ENCODE measurements at places on chromosomes 1 and 21. TPM values are rescaled to one million over a fixed set of nuclear protein-coding genes. Genes with fewer than 3 reads are reported as not detected.

GRCh38 chr1:27011058-27011764 is 1.4 kb downstream of the TENT5B start:
- no peak overlapping the region for H3K27ac ChIP-seq
- no peak overlapping the region for H3K4me3 ChIP-seq
- H3K27me3 ChIP-seq, result no peaks in the 10 kb centered on the region
- no peaks in the 10 kb centered on the region for H3K4me1 ChIP-seq
- DNase-seq, result no peak

- no peaks in the 10 kb centered on the region for H3K27me3 ChIP-seq
- H3K36me3 ChIP-seq, result no peaks in the 10 kb centered on the region
- no peak for DNase-seq
- H3K4me1 ChIP-seq, result no peaks in the 10 kb centered on the region
- no peak overlapping the region for H3K27ac ChIP-seq
Observed at GRCh38 chr1:234699795-234700665, 90.1 kb upstream of the IRF2BP2 start.

DNA sequence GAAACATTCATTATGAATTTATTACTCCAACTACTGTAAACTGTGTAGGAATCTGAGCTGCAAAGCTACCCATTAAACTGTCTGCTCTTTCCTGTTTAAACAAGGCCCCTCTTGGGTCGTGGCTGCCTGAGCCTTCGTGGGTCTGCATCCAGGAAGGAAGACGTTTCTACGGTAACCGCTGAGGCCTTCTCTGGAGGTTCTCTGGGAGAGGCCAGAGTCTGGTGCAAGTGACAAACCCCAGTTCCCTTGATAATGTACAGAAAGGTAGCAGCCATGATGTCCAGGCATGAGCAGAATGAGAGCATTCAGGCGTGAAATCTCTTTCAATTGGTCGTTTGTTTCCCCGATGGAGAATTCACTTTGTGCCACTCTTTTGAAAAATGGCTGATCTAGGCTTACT is 350.2 kb downstream of the PLPP3 start:
- DNase-seq, result no peak
- H3K27ac ChIP-seq, result no peak overlapping the region
- no peak overlapping the region for H3K4me3 ChIP-seq
- no peaks in the 10 kb centered on the region for H3K27me3 ChIP-seq
- no peaks in the 10 kb centered on the region for H3K4me1 ChIP-seq

DNA sequence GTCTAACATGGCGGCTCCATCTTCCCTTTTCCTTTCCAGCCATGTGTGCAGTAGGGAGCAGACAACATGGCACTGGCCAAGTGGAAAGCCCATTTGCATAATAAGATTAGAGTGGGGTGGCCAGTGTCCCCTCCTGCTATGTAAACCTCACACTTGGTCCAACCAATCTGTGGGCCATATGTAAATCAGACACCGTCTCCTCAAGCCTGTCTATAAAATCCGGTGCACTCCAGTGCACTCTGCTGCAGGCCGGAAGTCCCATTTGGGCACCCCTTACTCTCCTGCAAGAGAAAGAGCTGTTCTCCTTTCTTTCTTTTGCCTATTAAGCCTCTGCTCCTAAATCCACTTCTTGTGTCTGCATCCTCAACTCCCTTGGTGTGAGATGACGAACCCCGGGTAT is 44.1 kb downstream of the OLFML3 start:
- no peak overlapping the region for H3K27ac ChIP-seq
- no peaks in the 10 kb centered on the region for H3K4me1 ChIP-seq
- H3K27me3 ChIP-seq, result no peaks in the 10 kb centered on the region
- no peaks in the 10 kb centered on the region for H3K36me3 ChIP-seq
- H3K4me3 ChIP-seq, result no peak overlapping the region
- no peak for DNase-seq

GRCh38 chr1:17601643-17602382 is 62.3 kb downstream of the ARHGEF10L start:
- no peaks in the 10 kb centered on the region for H3K27me3 ChIP-seq
- no peak for DNase-seq
- peaks cover 2% of the 10 kb centered on the region for H3K36me3 ChIP-seq
- no peak overlapping the region for H3K27ac ChIP-seq
- peaks cover 28% of the 10 kb centered on the region for H3K4me1 ChIP-seq

GRCh38 chr1:12477936-12478611 is 139.9 kb downstream of the DHRS3 start:
- no peaks in the 10 kb centered on the region for H3K36me3 ChIP-seq
- peak; percentile 87 for DNase-seq
- H3K27me3 ChIP-seq, result no peaks in the 10 kb centered on the region
- H3K4me3 ChIP-seq, result no peak overlapping the region
- H3K27ac ChIP-seq, result peak overlapping the region; percentile 48

Gene LCE3E
- total RNA-seq, result not detected

Gene S100A1
- 1.2 TPM for total RNA-seq

Gene POMGNT1
- 47.4 TPM for total RNA-seq

Gene ECE1
- 44.5 TPM for total RNA-seq

Gene ATP1A2
- total RNA-seq, result 0.42 TPM

Measured in right lobe of liver (tissue), 6 donors.